ENCODE measurements at places on chromosomes 3 and 15.
A peak's percentile ranks its signal among the peaks of the same experiment; 100 is the strongest.

GRCh38 chr3:149426325-149426724 is 48.2 kb upstream of the TM4SF4 start:
- DNase-seq, result no peak

GRCh38 chr15:57253500-57253899 is 122.8 kb upstream of the CGNL1 start:
- DNase-seq, result no peak

DNA sequence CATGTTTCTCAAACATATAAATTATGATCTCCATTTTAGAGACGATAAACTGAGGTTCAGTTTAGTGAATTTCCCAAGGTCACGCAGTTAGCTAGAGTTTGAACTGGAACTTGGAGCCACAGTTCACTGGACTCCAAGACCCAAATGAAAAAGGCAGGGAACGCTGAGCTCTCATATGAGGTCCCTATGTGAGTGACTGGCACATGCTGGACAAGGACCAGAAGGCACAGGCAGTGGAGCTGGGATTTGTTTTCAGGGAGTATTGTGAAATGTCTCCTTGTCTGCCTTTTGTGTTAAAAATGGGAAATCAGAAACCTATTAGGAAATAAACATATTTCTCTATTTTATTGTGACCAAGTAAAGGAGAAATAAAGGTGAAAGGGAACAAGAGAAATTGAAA is 63.5 kb downstream of the MESD start:
- no peak for DNase-seq

DNA sequence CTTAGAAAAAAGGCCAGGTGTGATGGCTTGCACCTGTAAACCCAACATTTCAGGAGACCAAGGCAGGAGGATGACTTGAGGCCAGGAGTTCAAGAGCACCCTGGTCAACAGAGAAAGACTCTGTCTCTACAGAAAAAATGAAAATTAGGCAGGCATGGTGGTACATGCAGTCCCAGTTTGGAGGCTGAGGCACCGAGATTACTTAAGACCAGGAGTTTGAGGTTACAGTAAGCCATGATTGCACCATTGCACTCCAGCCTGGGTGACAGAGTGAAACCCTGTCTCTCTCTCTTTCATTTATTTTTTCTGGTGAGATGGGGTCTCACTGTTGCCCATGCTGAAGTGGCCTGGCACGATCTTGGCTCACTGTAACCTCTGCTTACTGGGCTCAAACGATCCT is 24.7 kb downstream of the IP6K1 start:
- DNase-seq, result no peak

GRCh38 chr3:124397088-124397487 is 333.2 kb upstream of the UMPS start:
- DNase-seq, result no peak

DNA sequence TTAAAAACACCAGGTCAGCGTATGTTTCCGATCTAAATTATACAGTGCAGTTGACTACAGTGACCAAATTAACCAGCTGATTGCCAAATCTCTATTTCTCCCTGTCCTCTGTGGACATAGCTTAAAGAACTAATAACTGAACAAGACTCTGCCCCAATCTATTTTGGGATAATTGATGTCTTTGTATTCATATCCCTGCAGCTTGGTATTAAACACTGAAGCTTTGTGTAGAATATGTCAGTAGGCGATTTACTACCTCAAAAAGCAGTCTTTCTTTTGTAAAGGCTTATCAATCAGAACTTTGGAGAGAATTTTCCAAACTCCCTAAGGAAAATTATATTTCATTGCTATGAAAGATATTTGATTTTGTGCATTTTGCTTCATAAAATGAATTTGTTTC is 258.2 kb downstream of the SOX2 start:
- no peak for DNase-seq

DNA sequence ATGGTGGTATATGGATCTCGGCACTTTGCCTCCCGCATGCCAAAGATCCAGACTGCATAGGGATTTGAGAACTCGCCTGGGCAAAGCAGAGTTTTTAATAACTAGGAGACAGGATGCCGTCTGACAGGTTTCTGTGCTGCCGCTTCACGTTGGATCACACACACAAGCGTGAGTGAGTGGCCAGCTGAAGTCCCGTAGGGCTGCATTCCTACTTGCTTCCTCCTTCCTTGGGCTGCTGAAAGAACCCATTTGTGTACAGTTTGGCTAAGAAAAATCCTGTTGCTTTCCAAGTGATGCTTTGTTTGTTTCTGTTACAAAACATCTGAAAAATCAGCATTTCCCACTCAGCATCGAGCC is 604.3 kb upstream of the CFAP20DC start:
- no peak for DNase-seq

DNA sequence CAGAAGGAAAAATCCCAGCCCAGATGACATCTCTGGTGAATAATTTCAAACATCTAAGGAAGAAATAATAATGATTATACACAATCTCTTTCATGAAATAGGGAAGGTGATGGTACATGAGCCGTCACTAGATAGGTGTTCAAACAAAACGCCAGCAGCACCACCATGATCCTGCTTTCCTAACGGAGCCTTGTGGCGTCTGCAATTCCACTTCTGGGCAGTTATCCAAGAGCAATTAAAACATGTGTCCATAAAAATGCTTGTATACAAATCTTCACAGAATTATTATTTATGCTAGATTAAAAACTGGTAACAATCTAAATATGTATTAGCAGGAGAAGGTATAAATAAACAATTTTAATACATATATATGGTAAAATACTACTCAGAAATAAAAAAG is 33.7 kb downstream of the RTP4 start:
- DNase-seq, result no peak

DNA sequence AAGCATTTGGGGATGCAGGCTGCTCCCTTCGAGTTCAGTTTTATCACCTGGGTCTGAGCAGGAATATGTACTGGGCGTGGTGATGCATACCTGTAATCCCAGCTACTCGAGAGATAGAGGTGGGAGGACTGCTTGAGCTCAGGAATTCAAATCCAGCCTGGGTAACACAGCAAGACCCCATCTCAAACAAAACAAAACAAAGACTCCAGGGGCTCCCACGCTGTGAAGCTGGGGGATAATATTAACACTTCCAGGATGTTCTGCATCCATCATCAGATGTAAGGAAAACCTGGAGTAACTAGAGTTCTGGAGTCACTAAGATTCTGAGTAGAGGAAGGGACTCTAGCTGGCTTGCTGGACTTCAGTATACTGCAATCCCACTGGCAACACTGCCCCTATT is 40.6 kb downstream of the LYZL4 start:
- DNase-seq, result no peak

DNA sequence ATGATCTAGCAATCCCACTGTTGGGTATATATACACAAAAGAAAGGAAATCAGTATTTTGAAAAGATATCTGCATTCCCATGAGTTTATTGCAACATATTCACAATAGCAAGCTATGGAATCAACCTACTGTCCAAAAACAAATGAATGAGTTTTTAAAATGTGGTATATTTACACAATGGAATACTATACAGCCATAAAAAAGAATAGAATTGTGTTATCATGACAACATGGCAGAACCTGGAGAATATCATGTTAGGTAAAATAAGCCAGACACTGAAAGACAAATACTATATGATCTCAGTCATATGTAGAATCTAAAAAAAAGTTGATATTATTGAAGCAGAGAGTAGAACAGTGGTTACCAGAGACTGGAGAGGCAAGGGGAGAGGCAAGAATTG is 732.6 kb downstream of the MCTP2 start:
- DNase-seq, result no peak

DNA sequence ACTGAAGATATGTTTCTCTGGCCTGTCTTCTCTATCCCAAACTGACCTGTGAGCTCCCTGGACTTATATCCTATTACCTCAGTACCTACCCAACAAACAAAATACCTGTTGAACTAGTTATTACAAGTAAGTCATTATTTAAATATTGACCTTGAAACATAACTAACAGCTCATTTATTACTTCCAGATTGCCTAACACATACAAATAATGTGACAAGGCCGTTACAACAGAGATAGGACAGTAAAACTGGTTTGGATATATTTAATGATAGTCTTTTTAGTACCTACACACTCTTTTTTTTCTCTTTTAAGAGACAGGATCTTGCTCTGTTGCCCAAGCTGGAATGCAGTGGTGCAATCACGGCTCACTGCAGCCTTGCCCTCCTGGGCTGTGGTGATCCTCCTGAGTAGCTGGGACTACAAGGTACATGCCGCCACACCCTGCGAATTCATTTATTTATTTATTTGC is 145.0 kb downstream of the ADAM10 start:
- no peak for DNase-seq

- no peak for DNase-seq
These were observed 140.4 kb downstream of the SRGAP3 start for GRCh38 chr3:9108876-9109567.

DNA sequence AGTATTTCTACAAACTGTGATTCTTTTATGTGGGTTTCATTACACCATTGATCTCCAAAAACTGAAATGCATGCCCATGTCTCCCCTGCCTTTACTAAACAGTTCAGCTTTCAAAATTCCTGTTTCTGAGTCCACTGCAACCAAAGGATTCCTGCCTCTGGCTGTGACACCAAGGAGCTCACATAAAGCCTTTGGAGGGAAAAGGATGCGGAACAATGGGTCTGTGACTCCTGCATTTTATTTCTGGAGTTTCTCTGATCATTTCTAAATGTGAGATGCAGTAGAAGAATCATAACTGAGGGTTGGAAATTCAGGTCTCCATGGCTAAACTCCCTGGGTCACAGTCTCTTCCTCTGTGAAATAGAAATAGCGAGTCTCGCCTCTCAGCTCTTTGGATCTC is 149.5 kb downstream of the MEX3B start:
- DNase-seq, result no peak

DNA sequence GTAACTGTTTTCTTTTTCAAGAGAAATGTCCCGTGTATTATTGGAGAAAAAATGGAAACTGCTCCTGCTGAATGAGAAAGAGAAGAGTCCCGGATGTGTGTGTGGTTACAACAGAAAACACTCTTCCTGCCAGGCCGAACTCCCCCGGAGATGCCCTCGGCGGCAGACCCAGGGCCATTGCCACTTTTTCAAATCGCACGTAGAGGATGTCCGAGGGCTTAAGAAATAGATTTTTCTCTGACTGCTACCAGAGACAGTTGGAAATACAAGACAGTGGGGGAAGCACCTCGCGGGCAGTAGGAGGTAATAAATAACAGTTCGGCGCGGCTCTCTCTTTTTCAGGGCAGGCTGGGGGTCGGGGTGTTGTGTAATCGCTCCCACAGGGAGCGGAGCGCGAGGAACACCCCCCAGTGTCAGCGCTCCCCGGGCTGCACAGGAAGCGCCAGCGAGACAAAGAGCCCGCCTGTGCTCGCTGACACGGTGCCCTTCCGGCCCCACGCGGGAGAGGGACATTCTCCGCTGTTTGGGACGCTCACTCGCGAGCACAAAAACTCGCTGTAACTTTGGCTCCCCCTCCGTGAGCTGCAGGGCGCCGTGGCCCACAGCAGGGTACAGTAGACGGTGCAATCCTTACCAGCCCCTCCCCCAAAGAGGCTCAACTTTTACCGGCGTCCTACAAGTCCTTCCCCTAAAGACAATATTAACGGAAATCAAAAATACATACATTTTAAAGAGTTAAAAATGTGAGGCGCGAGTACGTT is 1.1 kb downstream of the VGLL4 start:
- peak; percentile 74 for DNase-seq

GRCh38 chr15:87942316-87942715 is 314.2 kb downstream of the NTRK3 start:
- no peak for DNase-seq
